Ovary (tissue), 10 donors: ENCODE measurements at places on chromosomes 11 and 22.
A peak's percentile ranks its signal among the peaks of the same experiment; 100 is the strongest.

DNA sequence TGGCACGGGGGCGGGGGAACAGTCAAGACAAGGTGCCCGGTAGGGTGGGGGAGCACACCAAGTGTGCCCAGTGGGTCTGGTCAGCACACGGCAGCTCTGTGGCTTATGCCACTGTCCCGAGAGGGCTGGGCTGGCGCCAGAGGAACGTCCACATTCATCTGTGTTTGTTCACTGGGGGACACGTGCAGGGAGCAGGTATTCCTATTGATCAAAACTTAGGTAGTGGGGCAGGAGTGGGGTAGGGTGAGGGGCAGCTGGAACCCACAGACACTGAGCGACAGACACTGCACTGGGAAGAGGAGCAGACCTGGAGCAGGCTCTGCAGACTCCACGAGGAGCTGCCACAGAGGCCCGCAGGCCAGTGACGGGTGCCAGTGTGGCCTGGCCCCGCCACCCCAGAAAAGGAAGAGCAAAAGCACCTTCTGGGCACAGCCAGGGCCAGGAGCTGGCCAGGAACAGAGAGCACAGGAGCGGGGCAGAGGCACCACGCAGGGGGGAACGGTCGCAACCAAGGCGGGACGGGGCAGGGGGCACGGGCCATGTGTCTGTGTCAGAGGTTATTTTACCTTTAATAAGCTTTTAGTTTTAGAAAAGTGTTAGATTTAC lies 2.1 kb upstream of the MOB2 start:
- DNase-seq, result peak; percentile 18

DNA sequence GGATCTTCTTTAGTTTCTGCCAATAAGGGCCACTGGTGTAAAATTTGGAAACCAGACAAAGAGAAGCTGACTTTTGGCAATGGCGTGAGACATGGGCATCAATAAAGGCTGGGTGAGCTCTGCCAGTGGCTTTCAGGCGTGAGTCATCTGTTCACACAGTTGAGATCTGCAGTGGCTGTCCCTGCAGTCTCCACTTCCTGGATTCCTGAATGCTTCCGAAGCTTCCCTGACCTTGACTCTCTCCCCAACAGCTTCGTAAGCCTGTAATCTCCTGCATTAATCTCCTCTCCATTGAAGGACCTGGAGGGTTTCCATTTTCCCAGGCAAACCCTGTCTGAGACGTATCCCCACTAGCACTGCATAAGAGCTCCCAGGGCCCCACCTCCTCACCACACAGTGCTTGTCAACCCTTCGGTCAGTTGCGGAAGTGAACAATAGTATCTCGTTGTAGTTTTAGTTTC lies 574.7 kb downstream of the TBC1D22A start:
- peak; percentile 31 for DNase-seq

GRCh38 chr11:26743622-26744021 lies 21.8 kb upstream of the SLC5A12 start:
- no peak for DNase-seq

- DNase-seq, result peak; percentile 11
Observed at GRCh38 chr22:17369439-17370025, at the start of gene CECR2. Gene CECR2, plus strand, starts transcription at chr22:17369460. Its CDS starts 324 bp downstream, at chr22:17369784.

DNA sequence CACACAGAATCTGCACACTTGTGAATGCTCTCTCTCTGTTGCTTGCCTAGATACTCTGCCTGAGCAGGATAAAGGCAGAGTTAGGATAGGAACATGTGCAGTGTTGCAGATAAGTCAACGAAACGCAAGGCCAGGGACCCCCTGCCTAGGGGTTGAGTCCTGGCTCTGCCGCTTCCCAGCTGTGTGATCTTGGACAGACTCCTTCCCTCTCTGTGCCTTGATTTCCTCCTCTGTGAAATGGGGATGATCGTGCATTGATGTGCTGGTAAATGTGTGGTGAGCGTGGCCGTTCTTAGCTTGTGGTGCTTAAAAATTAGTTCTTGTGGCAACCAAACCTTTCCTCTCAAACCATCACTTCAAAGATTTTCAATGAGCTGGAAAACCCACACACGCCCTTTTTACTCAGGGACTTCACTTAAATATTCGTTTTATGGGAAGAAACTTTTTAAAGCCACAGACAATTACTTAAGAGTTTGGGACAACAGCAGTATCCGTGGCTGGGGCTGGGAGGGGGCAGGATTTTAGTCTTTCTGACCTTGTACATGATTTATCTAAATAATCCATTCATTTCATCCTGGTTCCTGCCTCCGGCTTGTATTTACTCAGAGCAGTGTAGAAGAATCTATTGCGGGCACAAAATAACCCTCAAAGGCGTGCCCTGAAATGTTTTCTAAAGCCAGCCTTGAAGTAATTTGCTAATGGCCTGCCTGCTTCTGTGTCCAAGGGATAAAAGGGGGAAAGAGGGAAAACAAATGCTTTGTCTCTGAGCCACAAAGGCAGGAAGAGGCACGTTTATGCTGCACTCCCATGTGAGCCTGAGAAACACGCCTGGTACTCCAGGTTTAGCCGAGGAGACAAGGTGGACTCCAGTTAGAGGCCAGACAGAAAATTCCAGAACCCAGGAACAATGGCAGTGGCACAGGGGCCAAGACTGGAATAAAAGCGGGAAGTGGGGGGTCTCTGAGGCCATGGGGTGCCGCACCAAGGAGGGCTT lies 85.0 kb upstream of the CRYBB3 start:
- no peak for DNase-seq

DNA sequence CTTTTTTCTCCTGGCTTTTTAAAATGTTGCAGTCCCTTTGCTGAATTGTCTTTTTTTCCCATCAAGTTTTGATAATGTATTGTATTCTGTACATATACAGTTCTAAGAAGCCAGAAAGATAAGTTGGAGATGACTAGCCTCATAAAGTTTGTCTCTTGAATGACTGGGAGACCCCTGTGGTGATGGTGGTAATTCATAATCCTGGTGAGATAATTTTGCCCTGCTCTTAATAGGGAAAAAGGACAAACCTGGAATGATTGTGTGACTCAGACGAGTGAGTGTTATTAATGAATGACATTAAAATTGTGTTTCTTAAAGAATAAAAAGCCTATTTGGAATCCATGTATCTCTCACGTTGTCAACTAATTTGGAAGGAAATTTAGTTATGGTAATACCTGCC lies 1.2 kb downstream of the HIKESHI start:
- no peak for DNase-seq

GRCh38 chr11:107247167-107247861 lies 210.3 kb downstream of the CWF19L2 start:
- no peak for DNase-seq

- DNase-seq, result no peak
Observed at GRCh38 chr22:35631597-35631996, 14.5 kb upstream of the MB start.

DNA sequence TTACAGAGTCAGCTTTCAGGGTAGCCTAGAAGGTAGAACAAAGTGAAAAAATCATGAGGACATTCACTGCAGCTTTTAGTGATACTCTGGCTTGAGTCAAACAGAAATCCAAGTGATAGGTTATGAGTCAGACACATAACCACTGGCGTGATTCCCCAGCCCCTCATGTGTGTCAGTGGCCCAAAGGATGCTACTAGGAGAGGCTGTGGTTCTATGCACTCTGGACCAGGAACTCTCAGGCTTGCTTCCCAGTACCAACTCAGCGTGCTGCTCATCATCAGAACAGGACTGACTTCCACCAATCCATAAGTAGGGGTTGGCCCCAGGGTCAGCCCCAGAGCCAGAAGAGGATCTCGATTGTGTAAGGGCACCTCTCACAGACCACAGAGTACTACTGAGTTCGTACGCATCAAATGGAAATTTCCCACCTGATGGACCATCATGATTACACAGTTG lies 116.8 kb downstream of the MED15 start:
- no peak for DNase-seq

- no peak for DNase-seq
Observed at GRCh38 chr11:70298243-70298915, 27.9 kb downstream of the PPFIA1 start.

DNA sequence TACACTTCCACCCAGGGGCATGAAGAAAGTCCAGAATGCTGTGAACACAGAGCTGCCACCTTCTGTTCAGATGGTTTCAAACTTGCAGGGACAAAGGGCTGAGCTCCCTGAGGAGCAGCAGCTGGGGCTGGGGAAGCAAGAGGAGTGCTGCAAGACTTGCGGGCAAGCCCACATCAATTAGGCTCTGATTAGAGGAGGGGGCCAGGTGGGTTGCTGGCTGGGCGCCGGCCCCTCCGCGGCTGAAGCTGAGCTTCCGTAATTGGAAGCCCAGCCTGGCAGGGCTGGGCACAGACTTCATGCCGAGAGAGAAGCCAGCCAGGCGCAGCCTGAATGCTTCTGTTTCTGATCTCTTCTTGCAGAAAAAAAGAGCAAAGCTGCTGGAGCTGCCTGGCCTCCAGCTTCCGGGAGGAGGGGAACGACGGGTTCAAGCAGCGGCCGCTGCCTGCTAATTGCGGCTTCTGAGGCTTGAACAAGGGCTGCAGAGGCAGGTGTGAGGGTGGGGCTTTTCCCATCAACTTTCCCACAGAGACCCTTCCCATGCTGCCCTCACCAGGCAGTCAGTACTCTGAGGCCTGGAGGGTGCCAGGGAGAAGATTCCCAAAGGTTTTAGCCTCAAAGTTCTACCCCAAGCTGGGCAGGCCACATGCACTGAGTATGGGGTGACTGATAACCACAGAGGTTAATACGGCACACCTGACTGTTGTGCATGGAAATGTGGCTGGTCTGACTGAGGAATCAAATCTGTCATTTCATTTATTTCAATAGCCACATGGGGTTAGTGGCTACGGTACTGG lies 91.1 kb upstream of the LMO1 start:
- no peak for DNase-seq

- no peak for DNase-seq
Observed at GRCh38 chr11:13315517-13316432, 38.2 kb downstream of the BMAL1 start.

DNA sequence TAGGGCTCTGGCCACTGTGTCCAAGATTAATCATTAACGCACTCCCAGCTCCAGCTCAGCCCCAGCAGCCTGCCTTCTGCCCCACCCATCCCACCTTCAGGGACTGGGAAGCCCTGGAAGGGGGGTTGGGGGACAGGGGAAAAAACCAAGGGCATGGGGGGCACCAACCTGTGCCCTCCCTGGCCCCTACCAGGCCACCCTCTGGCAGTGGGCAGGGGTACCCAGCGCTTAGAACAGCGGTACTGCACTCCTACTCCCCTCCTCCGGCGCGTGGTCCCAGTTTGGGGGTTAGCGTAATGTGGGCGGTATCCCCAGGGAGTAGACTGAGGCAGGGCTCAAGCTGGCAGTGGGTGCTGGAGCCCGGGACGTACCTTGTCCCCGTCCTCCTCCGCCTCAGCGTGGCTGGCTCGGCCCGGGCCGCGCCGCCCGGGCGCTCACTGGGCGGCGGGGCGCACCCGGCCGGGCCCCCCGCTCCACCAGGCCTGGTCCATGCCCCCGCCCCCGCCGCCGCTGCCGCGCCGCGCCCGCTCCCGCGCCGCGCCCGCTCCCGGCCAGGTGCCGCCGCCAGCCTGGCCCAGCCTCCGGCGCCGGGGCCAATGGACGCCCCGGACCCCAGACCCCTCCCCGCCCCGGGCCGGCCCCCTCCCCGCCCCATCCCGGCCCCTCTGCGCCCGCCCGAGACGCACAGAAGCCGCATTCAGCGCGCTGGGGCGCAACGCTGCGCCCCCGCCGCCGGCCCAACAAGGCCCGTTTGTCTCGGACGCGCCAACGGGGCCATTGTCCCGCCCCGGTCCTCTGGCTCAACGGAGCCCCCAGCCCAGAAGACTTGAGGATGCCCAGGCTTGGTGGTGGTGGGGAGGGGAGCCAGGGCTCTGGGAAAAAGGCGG lies at the start of gene GAL3ST1:
Gene GAL3ST1, minus strand, starts transcription at position 571 of the 887 bp plus-strand sequence. CDS start 17,273 bp downstream, outside the sequence.
- DNase-seq, result no peak

DNA sequence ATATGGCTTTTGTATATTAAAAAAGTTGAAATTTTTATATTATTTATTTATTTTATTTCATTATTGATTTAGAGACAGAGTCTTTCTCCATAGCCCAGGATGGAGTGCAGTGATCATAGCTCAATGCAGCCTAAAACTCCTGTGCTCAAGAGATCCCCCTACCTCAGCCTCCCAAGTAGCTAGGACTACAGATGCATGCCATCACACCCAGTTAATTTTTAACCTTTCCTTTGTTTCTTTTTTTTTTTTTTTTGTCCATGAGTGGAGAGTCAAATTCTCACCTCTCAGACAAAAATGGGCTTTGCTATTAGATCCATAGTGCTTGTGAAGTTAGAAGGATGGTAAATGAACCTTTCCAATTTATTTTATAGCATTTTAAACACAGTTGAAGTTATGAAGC lies 182.5 kb downstream of the SOX6 start:
- no peak for DNase-seq

DNA sequence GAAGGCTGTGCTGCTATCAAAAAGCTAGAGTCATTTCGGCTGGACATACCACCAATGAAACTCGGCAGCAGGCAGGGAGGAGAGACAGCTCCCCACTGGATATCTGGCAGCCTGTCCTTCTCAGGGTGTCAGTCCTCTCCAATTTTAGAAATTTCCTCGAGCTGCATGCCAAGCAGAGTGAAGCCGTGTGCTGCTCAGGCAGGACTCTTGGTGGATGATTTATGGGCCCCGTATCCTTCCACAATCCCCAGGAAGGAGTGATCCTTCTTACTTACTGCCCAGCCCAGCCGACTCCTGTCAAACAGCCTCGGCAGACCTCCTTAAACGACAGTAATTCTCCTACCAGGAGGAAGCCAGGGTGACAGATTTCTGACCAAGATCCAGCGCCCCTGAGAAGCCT lies 410.4 kb downstream of the TENM4 start:
- no peak for DNase-seq

GRCh38 chr11:117826190-117826570 lies 1.6 kb upstream of the FXYD2 start:
- no peak for DNase-seq

- no peak for DNase-seq
Observed at GRCh38 chr11:35168671-35169070, 29.7 kb downstream of the CD44 start.

GRCh38 chr11:57244911-57245310 lies 7.9 kb upstream of the APLNR start:
- no peak for DNase-seq

DNA sequence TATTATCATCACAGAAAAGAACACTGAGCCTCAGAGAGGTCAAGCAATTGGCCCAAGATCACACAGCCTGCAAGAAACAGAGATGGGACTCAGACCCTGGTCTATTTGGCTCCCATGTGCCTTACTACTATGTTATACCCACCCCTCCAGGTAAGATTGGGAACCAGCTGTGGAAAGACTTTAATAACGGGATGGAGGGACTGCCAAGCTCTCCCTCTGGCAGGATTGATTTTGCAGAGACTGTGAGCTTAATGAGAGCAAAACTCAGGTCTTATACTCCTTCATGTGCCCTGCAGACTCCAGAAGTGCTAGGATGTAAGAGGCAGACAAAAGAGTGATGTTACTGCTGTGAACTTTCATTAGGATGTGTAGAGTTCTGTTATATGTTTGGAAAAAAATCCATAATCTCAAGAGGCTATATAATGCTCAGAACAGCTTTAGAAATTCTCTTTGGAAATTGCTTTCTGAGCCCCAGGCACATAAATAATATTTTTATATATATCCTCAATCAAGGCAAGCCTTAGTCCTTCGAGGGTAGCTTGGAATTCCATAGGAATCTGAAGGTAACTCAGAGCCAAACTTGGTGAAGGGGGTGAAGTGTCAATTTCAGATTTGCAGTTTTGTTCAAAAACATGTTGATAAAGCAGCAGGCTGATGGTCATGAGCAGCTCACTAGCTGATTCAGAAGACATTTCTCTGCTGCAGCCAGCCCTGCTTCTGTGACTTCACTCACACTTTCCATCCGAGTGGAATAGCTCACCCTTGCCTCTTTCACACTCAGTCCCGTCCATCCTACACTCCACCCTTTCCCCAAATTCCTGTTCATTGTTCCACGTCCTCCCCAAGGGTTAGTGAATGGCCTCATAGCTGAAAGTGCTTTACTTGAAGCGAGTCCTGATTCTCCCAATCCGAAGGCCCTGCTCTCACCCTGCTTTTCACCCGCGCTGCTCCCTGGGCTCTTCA lies 188.8 kb downstream of the SNX19 start:
- DNase-seq, result no peak
